Dermis blood vessel endothelial cell (primary cell): ENCODE measurements at places on chromosomes 2 and 18. TPM values are rescaled to one million over a fixed set of nuclear protein-coding genes. Genes with fewer than 3 reads are reported as not detected.

DNA sequence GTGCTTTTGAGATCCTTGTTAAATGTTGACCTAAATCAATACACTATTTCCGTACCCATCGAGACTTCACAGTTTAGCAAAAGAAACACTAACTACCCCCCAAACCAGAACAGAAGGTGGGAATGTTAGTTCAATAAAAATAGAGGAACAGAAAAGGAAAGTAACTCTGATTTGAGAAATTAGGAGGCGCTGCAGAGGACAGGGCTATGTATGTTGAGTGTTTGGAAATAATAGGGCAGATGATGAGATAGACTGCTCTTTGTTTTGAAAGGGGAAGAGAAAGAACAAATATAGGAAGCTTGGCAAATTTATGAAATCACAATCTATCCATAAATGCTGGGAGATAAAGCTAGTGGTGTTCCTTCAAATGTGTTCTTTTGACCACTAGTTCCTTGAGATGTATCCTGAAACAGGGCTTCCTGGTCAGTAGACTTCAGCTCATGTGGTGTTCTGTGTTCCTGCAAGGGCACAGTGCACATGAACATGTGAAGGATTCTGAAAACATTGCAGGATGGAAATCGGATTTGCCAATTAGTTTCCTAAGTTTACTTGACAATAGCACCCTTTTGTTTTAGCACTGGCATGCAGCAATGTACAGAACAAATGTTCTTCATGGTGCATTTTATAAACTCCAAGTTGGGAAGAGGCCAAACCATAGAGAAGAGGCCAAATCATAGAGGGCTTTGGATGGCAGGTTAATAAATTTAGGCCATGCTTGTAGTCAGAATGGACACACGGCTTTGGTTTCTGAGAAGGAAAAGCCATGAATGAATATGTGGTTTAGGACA is 39.8 kb downstream of the RHBDD1 start:
- no peak for DNase-seq

Gene FOXD4L1
- 0.05 and 0.17 TPM in 2 replicates for total RNA-seq

Gene TUBA3E
- total RNA-seq = not detected in 2 replicates

GRCh38 chr2:105537920-105538319 is 139.1 kb upstream of the FHL2 start:
- no peak for DNase-seq

Gene PROM2
- 0.05 and 0.34 TPM in 2 replicates for total RNA-seq

GRCh38 chr2:240983361-240983995 is 14.9 kb upstream of the SNED1 start:
- peak; percentile 80 for DNase-seq

Gene CCDC93
- total RNA-seq = 36.6 and 37.6 TPM in 2 replicates

GRCh38 chr2:152655880-152656279 is 61.4 kb downstream of the PRPF40A start:
- DNase-seq = no peak

DNA sequence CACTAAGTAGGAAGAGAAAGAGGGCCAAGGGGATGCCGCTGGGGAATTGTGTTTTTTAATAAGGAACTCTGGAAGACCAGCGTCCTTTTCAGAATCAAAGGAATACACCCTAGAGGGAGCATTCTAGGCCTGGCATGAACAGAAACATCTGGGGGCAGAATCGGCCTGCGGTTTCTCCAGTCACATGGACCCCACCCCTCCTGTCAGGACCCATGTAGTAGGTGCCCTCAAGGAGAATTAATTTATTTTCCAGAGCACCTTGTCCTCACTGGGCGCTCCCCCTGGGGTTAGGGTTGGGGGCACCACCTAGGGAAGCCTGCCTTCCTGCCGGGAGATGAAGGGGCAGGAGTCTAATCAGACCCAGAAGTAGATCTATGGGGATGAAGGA is 44.2 kb downstream of the TMEM37 start:
- no peak for DNase-seq

Gene EIPR1
- total RNA-seq = 39.3 and 61.2 TPM in 2 replicates

GRCh38 chr2:237600205-237600846 is 9.8 kb upstream of the RAB17 start:
- DNase-seq = peak; percentile 69

Gene PSTPIP2
- 0.56 and 0.68 TPM in 2 replicates for total RNA-seq

GRCh38 chr2:60299179-60299578 is 254.3 kb downstream of the BCL11A start:
- no peak for DNase-seq

- no peak for DNase-seq
These were observed 37.9 kb downstream of the GALNT1 start for GRCh38 chr18:35619464-35619863.

GRCh38 chr2:127347734-127348392 is 39.9 kb downstream of the MAP3K2 start:
- DNase-seq = no peak

Gene MARCHF7
- total RNA-seq = 174 and 193 TPM in 2 replicates

- DNase-seq = no peak
These were observed 32.7 kb downstream of the VSNL1 start for GRCh38 chr2:17573085-17573803.

Gene INHA
- total RNA-seq = not detected in 2 replicates

Gene SIX3
- total RNA-seq = not detected in 2 replicates

- DNase-seq = peak; percentile 92
These were observed at the start of gene CCDC85A for GRCh38 chr2:56183643-56184499. Gene CCDC85A (plus strand): TSS chr2:56183990. CDS start chr2:56184625, 635 bp downstream.

- peak; percentile 78 for DNase-seq
These were observed 45.3 kb downstream of the ACAA2 start for GRCh38 chr18:49768051-49768391.

Gene AGXT
- not detected in 2 replicates for total RNA-seq

DNA sequence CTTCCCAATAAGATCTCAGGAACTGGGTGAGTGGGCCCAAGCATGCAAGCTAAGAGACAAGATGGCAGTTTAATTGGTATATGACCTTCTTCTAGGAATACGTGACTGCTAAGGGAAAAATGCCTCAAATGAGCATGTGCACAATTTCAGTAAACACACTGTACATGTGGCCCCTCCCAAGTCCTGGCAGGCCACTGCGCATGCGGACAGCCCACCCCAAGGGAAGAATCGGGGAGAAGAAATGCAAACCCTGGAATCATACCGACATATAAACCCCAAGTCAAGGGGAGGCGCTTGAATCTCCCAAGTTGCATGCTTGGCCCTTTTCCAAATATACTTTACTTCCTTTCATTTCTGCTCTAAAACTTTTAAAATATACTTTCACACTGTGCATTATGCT is 15.2 kb upstream of the CCDC93 start:
- no peak for DNase-seq

- DNase-seq = no peak
These were observed 7.9 kb downstream of the GAD1 start for GRCh38 chr2:170824526-170825015.

Gene CXCR2
- total RNA-seq = not detected in 2 replicates

DNA sequence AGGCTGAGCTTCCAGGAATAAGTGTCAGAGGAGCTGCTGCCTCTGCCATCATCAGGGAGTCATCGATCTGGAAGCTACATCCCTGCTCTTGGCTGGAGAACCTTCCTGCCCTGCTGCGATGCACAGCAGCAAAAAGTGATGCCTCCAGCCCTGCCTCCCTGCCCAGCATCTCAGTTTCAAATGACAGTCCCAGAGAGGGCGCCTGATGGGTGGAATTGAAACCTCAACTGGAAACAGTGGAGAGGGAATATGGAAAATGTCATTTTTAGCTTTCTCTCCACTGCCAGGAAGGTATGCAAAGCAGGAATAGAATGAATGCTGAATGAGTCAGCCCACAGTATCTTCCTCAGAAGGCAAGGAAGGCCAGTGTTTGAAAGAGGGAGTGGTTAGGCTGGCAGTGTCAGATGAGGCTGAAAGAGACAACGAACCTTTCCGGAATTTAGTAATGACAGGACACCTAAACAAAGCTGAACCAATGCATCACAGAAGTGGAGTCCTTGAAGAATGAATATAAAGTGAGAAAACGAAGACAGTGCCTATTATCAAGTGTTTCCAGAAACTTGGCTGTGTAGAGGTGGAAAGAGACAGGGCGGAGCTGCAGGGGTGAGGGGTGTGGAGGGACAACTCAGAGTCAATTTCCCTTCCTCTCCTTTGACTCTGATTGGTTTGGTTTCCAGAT is 153.9 kb upstream of the NDUFV2 start:
- DNase-seq = no peak

GRCh38 chr2:55859875-55860274 is 63.7 kb downstream of the EFEMP1 start:
- no peak for DNase-seq

Gene SERPINB12
- not detected in 2 replicates for total RNA-seq

Gene C2orf66
- total RNA-seq = under 0.01 and 0.14 TPM in 2 replicates

DNA sequence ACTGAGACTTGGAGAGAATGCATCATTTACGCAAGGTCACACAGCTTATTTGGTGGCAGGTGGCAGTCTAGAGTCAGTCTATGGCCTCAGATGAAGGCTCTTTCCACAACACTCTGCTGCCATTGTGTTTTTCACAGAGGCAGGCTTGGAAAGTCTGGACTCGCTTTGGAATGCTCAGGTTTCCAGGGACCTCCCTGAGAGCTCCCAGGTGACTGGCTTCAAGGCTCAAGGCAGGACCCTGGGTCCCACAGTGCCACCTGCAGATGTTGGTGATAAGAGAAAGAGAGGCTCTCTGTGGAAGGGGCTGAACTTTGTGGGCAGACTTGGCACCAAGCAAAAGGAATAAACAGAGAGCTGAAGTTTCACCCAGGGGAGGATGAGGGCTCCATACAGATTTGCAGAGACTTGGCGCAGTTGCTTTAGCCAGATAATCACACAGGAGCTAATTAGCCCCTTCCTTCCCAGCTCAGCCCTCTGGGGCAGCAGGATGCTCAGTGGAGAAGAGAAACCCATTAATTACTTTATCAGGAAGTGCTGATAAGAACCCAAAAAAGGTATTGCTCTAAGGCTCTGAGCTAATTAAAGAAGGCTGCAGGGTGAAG is 103.5 kb downstream of the LBH start:
- DNase-seq = peak; percentile 10

DNA sequence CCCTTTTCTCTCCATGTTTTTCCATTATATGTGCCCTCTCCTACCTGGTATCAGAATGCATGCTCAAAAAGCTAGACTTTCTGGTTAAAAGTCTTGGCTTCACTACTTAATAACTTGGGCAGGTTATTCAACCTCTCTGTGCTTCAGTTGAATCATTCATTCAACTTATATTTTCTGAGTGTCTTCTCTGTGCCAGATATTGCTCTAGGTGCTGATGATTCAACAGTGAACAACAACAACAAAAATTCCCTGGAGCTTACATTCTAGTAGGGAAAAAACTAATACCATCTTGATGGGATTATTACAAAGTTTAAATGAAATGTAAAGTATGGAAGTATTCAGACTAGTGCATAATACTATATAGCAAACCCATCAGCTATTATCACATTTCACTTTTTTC is 55.2 kb downstream of the SOS1 start:
- DNase-seq = no peak

DNA sequence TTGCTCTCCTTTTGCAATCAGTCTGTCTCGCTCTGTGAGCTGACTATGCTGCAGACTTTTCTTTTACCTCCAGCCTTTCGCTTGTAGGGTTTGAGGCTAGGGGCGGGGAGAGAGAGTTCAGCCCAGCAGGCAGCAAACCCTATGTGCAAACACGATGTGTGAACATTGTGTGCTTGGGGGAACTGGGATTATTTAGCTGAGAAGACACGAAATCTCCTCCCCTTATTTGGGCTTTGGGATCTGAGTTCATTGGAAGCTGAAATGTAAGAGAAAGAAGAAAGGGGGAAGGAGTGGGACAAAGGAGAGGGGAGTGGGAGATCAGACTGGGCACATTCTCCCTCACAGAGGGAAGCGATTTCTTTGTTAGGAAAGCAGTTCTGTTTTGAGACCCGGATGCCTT is 189.6 kb upstream of the TNP1 start:
- DNase-seq = no peak

DNA sequence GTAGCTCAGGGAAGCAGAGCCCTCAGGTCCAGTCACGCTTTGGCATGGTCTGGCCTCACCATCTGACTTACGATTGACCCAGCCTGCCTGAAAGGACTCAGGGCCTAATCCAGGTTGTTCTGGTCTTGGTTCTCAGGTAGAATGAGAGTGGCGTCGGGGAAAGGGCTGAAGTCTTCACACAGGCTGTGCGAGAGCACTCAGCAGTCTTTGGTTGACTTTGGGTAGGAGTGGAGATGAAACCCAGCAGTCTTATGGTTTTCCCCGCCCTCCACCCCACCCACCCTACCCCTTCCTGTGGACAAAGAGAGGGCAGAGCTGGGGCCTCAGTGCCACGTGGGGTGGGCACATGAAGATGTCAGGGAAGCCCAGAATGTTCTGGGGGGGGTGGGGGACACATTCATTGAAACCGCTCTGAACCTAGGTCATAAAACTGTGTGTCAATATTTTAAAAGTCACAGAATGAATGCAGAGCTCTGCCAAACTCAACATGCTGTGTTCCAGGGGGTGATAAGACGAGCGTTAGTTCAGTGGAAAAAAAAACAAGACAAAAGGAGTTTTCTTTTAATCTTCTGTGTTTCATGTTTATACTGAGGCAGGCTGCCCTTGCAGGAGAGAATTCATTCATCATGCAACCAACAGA is 58.6 kb upstream of the ALPP start:
- no peak for DNase-seq

DNA sequence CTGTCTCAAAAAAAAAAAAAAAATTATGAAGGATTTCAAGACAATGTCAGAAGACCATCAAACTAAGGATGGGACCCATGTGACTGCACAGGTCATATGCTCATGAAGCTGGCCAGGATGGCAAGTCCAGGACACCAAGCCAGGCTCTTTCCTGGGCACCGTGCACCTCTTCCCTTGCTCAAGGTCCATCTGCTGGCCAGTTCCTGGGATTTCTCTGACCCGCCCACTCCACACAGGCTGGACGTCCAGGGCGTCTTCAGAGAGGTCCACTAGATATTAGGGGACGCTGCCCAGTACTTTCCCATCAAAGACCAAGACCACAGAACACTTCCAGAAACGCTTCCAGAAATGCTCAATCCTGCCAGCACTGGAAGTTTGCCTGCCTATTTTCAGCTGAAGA is 14.3 kb downstream of the TEX44 start:
- DNase-seq = no peak

Gene AMER3
- total RNA-seq = not detected in 2 replicates

GRCh38 chr2:32718752-32719151 is 90.9 kb downstream of the TTC27 start:
- no peak for DNase-seq

GRCh38 chr2:236317938-236318396 is 53.8 kb upstream of the ASB18 start:
- DNase-seq = peak; percentile 51

Gene ALLC
- not detected in 2 replicates for total RNA-seq

DNA sequence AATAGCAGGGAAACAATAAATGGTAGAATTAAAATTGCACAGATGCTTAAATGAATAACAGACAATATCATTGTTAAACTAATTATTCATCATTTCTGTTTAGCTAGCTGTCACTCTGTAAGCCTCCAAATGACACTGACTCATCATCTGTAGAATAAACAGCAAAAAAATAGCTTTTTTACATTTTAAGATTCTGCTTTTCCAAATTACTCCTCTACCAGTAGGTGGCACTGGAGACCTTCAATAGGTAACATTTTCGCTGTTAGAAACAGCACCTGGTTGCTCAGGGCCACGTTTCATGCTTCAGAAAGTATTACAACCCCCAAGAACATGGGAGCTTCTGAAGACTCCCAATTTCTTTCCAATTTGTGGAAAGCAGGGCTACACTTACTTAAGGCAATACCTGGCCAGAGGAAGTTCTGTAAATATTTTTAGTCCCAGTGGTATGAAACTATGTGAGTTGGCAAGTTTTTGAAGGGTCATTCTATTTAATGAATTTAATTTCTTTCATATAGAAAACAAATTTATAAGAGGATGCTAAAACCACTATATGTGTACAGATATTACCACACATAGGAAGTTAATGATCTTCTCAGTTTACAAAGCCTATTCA is 45.4 kb downstream of the TTN start:
- DNase-seq = peak; percentile 78

Gene AP1S3
- 1.2 and 4.4 TPM in 2 replicates for total RNA-seq
